ENCODE measurements at places on chromosomes 1 and 21.

DNA sequence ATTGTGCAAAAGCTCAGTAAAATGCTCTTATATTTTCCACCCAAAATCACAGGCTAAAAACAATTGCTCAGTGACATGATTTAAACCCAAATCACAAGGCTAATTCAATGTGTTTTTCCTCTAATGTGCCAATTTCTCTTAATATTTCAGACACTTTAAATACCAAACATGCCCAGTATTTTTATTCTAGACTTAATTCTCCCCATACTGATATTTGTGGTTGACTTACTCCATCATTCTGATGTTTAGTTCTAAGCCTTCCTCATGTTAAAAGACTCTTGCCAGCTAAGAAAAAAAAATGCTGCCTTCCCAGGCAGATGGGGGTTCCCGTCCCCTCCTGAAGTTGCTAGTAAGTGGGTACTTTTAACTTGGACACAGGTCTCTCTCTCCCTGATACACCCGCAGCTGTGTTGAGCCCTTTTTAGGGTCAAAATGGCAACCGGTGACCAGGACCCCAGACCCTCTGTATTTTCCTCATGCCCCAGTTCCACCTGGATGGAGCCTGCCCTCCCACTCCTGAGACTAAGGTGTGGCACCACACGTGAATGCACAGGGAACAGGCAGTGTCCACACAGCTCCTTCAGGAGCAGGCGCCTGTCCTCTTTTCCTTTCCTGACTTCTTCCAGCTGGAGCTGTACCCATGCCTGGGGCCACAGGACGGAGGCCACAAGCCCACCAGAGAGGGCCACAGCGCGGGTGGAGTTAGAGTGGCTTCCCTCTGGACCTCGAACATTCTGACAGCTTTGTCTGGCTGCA lies 118.9 kb downstream of the RIPK4 start:
- no peak for DNase-seq

DNA sequence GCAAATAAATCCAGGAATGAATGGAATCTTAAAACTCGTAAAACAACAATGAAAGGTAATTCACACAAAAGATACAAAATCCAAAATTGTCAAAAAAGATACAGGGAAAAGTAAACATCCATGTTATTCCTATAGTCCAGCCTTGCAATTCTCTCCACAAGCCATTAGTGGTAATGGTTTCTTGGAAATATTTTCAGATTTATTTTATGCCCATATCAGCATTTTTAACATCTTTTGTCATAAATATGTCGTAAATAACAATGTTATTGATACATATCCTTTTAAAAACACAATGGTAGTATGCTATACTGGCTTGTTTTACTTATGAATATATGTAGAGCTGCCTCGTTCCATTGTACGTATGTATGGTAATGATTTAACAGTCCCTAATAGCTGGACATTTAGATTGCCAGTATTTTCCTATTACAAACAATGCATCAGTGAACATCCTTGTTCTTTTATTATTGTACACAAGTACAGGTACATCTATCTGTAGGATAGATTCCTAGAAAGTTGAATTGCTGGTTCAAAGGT lies 30.6 kb downstream of the DNTTIP2 start:
- DNase-seq = no peak

- no peak for DNase-seq
Observed at GRCh38 chr1:37813529-37814145, 5.6 kb upstream of the YRDC start.

GRCh38 chr21:18443085-18443484 lies 39.5 kb upstream of the TMPRSS15 start:
- no peak for DNase-seq

DNA sequence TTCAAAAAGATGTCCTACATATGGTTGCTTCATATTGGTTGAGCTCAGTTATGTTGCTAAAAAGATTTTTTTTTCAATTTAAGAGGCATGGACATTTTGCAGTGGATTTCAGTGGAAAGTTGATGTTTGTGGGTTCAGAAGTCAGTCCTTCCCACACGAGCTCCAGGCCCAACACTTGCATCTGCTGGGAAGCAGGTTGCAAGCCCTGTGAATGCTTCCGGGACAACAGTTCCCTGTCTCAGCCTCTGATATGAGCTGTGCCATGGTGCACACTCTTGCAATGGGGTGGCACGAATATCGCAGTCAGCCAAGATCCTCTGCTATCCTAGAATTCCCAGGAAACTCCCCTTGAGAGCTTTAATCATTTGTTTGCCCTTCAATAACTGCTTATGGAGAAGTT lies 30.3 kb upstream of the ABCG1 start:
- no peak for DNase-seq

GRCh38 chr1:154501423-154502065 lies 475 bp upstream of the TDRD10 start:
- DNase-seq = no peak

DNA sequence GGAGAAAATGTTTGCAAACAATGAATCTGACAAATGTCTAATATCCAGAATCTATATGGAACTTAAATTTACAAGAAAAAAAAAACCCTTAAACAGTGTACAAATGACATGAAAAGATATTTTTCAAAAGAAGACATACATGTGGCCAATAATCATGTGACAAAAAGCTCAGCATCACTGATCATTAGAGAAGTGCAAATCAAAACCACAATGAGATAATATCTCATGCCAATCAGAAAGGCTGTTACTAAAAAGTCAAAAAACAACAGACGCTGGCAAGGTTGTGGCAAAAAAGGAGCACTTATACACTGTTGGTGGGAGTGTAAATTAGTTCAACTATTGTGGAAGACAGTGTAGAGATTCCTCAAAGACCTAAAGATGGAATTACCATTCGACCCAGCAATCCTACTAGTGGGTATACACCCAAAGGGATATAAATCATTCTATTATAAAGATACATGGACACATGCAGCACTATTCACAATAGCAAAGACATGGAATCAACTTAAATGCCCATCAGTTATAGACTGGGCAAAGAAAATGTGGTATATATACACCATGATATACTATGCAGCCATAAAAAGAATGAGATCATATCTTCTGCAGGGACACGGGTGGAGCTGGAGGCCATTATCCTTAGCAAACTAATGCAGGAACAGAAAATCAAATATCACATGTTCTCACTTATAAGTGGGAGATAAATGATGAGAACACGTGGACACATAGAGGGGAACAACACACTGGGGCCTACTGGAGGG lies 123.2 kb downstream of the PTPRC start:
- no peak for DNase-seq

DNA sequence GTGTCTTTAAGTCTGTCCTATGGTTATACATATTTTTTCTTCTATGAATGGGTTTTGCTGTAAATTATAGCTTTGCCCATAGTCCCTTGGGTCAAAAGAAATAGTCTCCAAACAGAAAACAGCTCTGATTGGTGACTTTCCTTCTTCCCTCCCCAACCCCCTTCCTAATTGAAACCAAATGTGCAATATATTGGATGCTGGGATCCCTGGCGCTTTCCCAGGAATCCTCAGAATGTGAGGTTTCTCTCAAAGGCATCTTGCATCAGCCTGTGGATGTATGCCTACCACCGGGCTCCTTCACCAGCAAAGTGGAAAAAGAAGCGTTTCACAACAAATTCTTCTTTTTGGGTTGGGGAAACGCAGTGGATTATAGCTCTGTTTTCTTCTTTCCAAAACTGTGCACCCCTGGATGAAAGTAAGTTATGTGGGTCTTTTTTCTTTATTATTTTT lies at the start of gene DDR2:
TSS of gene DDR2 (plus strand) at position 248 of the 450 bp plus-strand sequence. CDS start 86,600 bp downstream, outside the sequence.
- no peak for DNase-seq

GRCh38 chr1:181345146-181345545 lies 138.2 kb upstream of the CACNA1E start:
- DNase-seq = no peak

DNA sequence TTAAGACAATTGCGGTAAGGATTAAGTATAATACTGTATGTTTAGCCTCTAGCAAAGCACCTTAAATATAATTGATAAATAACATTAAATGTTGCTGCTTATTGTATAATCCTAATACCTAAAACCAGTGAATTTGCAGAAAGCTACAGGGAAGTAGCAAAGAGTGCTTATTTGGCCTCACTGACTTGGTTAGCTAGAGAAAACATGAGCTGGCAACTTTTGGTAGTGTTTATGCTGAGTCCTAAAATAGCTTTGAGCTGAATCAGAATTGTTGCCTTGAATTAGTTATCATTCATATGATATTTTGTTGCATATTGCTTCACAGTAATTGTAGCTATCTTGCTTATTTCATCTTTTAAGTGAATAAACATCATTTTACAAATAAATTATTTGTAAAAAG lies 3.5 kb downstream of the TRIM67 start:
- no peak for DNase-seq

DNA sequence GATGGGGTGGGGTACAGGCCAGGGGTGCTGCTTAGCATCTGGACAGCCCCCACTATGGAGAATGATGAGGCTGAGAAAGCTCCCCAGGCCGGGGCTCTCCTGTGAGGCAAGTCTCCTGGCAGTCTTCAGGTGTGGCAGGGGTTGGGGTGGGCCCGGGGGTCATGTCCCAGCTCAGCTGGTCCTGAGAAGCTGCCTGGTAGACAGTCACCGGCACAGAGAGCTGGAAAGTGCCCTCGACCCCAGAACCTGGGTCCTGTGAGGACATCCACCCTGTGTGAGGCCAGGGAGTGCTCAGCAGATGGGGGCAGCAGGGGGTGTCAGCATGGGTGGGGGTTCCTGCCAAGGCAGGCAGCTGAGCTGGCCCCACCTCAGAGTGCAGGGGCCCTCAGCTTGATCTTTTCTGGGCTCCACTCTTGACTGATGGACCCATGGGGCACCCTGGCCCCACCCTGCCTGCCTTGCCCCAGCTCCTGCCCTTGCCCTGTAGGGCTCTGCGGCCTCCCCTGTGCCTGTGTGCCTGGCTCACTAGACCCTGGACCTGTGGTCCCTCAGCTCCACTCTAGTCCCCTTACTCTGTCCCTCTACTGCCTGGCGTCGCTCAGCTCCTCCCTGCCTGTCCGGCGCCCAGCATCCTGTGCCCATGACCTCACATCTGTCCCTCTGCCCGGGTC lies 5.8 kb downstream of the IBA57 start:
- DNase-seq = no peak

- no peak for DNase-seq
Observed at GRCh38 chr1:42333662-42334239, 1.3 kb downstream of the FOXJ3 start.

DNA sequence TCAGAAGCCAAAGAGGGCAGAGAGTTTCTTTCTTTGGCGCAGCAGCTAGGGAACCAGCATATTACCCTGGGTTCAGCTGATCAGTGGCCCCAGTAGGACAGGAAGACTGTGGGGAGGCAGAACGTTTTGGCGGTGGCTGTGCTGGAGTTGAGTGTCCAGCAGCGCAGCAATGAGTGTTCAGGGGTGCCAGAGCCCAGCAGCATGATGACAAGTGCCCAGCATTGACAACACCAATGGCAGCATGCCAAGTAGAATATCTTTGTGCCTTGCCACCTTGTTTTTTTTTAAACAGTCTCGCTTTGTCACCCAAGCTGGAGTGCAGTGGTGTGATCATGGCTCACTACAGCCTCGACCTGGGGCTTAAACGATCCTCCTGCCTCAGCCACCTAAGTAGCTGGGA lies 106.7 kb upstream of the CDC42BPA start:
- DNase-seq = no peak

GRCh38 chr1:40872276-40872675 lies 10.1 kb upstream of the CITED4 start:
- DNase-seq = no peak

DNA sequence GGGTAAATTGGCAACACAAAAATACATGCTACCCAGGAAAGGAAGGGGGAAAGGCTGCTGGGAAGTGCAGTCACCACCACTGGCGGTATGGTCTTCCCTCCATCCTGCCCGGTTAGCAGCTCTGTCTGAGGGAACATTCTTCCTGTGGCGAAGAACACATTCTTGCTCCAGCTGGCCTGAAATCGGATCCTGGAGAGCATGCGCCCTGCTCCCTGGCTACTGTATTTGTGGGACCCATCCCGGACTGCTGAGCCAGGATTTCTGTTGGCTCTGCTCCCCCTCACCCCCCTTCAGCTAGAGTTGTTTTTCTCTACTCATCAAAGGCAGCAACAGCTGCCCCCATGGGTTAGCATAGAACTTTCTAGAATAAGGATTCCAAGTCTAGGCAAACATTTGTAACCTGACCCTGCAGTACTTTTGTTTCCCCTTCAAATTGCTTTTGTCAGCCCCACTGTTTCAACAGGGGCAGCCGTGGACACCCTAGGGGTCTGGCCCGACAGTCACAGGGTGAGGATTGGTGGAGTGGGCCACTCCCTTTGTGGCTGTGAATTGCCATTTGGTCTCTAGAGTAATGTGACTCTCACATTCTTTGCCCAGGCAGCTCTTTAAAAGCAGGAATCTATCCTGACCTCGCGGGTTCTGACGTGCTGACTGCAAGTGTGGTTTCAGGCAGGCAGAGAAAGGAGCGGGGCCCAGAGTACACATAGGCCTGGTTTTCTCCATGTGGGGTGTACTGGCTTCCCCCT lies 157.7 kb downstream of the TOMM20 start:
- no peak for DNase-seq

DNA sequence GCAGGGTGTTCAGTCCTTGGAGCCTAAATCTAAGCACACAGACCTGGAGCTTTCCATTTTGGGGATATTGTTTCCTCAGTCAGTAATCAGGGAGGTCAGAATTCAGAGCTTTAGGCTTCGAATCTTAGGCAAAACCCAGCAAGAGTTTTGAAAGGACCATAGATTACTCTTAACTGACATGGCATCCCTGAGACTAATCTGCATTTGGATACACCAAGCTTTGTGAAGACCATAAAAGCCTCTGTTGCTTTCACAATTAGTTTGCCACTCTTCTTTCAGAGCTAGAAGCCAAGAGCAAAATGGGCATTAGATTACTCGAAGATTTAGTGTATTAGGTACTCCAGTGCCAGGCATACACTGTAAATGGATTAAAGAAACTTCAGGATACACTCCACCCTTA lies 131.8 kb upstream of the GREM2 start:
- no peak for DNase-seq

GRCh38 chr1:44315521-44315920 lies 39.5 kb downstream of the ERI3 start:
- no peak for DNase-seq

GRCh38 chr1:14666962-14667650 lies 68.6 kb downstream of the KAZN start:
- no peak for DNase-seq
